Activated CD8-positive, alpha-beta T cell treated with anti-CD3 and anti-CD28 coated beads, Interleukin-2, amount 10 ng/mL, durations not matched to agents 7 days and 5 days (primary cell): ENCODE measurements at places on chromosomes 4 and X.

- no peak for DNase-seq
Observed at GRCh38 chrX:149456476-149457245, 48.4 kb downstream of the IDS start.

DNA sequence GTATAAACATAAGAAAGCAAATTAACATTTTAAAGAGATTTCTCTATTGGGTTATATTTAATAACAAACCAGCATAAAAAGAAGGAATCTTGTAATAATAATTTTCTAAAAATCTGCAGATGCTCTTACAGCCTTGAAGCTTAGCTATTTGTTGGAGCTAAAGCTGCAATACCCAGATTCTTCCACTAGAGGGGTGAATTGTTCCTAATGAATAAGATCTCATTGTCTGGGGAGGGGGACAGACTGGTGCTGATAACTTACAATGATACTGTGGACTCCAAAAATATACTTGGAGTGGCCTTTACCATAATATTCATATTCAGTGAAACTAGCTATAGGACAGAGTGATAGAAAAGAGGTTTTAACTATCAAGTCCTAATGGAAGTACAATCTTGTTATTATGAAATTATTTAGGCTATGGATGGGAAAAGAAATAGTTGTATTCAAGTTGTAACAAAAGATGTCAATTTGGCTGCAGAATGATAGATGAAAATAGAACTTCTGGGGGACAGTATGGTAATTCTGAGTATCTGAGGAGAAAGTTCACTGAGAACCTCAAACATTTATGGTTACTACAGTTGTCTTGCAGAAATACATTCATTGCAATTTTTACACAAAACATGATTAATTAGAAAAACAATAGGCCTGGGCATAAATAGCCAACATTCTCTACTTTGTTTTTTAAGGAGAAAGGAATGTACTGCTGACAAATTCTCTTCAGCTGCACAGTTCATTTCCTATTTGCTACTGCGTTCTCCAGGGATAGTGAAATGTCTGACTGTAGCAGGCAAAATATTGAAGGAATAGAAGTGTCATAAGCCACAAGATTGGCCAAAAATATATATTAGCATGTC, 443.3 kb downstream of the GBA3 start:
- no peak for DNase-seq

GRCh38 chr4:184764601-184765000, 30.7 kb upstream of the CENPU start:
- DNase-seq, result no peak

GRCh38 chr4:3377557-3377956, 64.2 kb upstream of the HGFAC start:
- no peak for DNase-seq

DNA sequence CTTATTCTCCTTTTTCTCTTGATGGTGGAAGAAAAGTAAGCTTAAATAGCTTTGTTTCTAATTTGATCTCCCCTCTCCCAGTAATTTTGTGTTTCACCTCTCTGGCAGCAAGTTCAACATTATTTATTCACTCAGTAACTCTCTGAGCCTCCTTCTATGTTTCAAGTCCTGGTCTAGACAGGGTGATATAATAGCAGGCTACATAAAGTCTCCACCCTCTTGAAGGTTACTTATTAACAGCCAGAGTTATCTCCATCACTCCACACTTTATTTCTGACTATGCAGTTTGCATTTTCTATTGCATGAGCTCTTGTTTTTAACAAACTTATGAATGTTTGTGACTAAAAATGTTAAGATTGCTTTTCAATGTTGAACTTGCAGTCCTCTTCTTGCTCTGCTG, 17.8 kb upstream of the ANOS1 start:
- no peak for DNase-seq

DNA sequence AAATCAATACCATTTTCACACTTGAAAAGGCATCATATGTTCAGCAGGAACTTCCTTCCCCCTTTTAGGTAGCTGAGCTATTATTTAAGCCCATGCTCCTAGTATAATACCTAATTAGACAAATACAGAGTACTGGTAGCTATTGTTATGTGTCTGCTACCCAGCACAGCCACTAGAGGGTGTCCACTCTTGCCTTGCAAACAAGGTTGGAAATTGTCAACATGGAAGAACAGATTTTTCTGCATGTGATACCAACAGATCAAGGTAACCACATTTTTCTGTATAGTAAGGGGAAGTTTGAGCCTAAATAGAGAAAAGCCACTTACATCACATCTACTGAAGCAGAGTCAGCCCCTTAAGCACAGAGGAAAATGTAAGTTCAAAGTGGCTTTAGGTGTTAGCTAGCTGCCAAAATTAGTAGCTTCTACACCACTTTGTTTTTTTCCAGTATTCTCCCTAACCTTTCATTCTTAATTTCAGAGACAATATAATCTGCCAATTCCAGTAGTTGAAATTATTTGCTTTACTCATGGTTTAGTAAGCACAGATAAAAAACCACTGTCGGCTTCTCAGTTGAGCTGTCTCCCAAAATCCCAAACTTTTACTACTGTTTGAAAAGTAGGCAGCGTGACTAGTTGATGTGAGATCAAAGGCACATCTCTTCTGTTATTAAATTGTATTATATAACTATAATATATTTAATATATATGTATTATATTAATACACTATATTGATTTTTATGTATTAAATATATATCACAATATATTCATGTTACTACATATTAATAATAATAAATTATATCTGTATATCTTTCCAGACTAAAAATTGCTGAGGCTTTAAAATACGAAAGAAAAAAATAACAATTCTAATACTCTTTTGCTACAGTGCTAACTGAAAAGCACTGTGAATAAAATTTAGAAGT, 38.2 kb downstream of the EDNRA start:
- peak; percentile 64 for DNase-seq

DNA sequence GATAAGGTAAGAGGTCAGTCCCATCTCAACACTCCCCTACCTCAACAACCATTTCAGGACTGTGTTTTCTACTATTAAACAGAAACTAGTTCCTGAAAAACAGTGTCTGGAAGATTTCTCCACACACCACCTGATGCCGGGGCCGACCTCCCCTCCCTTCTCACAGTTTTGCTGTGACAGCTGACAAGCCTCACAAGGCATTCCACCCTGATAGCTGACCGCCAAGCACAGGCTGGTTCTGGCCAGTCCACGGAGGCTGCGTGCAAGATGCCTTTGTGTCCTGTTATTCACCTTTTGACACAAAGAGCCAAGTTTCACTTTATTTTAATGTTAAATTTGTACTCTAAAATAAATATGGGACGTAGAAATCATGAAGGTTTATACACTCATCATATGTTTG, 758.6 kb downstream of the PDHA2 start:
- no peak for DNase-seq

- DNase-seq, result no peak
Observed at GRCh38 chr4:107891299-107891698, 40.0 kb upstream of the CYP2U1 start.

DNA sequence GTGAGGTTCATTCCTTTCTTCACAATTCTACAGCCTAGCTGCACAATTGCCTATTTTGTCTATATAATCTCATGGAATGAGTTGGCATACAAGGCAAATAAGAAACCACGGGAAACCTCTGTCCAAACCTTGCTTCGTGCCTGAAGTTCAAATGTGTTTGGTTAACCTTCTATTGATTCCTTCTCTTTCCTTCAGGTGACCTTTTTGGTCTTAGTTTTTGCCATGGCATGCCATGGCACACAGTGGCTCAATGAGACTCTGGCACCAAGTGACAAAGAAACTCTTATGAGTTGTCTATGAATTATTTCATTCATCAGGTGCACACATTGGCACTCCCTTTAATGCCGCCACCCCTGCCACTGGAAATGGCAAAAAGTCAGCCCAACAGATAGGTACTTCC, 101.8 kb downstream of the PPARGC1A start:
- DNase-seq, result no peak

DNA sequence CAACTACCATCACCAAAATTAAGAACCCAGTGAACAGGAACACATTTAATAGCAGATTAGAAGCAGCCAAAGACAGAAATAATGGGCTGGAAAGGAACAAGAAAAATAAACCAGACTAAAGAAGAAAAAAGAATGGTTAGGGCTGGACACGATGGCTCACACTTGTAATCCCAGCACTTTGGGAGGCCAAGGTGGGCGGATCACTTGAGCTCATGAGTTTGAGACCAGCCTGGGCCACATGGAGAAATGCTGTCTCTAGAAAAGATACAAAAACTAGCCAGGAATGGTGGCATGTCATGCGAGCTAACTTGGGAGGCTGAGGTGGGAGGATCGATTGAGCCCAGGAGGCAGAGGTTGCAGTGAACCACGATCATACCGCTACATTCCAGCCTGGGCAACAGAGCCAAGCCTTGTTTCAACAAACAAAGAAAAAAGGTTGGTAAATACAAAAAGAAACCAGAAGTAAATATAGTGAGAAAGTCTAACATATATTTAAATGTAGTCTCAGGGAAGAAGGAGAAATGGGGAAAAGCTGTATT, 102.0 kb downstream of the AFAP1 start:
- DNase-seq, result no peak

DNA sequence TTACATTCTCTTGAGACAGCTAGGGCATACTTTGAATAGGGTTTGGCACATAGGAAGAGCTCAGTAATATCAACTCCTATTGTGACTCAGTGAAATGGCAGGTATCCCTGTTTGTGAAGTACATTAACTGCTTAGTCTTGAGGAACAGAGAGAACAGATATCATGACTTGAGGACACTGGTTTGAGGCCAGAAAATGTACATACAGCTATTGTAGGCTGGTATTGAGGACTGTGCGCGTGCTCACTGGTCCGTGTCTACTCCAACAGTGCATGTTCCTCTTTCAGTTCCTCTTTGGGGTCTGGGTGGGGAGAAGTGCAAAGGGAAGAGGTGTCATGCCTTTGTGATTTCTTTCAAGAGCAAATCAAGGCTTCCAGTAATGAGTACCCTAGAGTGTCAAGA, 34.6 kb upstream of the TBC1D9 start:
- no peak for DNase-seq

GRCh38 chr4:24915121-24915922, 2.5 kb upstream of the CCDC149 start:
- DNase-seq, result no peak

DNA sequence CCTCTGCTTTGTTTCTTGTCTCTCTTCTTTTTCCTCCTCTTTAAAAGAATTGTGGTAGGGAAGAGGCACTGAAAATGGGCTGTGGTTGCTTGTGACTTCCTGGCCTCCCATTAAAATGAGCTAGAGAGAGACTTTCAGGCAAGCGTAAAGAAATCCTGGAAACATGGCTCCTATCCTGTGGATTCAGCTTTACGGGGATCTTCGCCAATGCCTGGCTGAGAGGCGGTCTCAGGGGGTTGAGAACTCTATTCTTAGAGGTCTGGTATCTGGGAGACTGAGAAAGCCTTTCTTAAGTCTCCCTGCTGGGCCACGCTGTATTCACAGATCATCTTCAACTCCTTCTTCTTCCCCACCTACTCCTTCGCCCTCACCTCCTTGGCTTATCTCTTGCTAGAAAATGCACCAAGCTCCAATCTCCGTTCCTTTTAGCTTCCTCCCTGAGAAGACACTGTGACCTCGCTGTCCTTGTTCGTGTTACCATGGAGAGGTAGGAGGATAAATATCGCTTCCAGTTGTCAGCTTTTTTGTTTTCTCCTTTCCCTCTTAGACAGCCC, 542 bp upstream of the KLF8 start:
- no peak for DNase-seq

DNA sequence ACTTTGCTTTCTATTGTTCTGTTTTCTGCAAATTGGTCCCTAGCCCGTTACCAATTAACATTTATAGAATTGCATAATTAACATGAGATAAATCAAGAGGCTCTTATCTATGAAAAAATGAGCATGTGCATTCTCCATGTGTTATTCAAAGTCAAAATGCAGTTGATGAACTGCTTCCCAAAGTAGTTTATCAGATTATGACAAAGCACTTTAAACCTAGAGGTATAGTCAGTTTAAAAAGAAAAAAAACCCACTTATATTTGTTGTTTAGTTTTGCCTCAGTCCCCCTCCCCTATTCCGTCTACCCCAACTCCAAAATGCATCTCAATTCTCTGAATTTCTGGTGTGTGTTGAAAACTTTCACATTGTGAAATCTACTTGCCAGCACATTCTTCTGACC, 119.5 kb downstream of the ATXN3L start:
- DNase-seq, result no peak

GRCh38 chr4:168917138-168917779, 92.8 kb downstream of the CBR4 start:
- DNase-seq, result no peak

GRCh38 chr4:7156328-7156727, 36.0 kb upstream of the SORCS2 start:
- no peak for DNase-seq

- DNase-seq, result no peak
Observed at GRCh38 chrX:6782831-6783230, 247.9 kb upstream of the VCX3A start.

- DNase-seq, result no peak
Observed at GRCh38 chrX:42778096-42778495, at the start of gene PPP1R2C. Gene PPP1R2C (minus strand): TSS chrX:42778163. CDS start chrX:42778079, 84 bp downstream.
